ENCODE measurements at places on chromosomes 4 and X.

DNA sequence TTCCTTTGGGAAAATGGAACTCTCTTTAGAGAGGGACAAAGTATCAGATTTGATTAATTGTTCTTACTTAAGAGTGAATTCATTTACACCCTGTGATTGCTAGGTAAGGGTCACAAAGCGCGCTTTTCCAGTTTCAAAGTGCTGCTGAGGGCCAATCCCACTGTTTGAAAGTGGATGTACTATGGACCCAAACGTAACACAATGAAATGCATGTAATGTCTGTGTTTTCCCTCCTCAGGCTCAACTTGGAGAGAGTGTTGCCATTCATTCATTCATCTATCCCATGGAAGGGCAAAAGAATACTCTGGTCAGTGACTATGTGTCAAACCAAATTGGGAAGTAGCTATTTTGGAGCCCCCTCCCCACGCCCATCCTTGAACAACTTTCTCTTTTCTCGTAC, 16.1 kb downstream of the IGSF1 start:
- DNase-seq: no peak

GRCh38 chr4:147194114-147194513, 248.4 kb upstream of the TTC29 start:
- DNase-seq: no peak

DNA sequence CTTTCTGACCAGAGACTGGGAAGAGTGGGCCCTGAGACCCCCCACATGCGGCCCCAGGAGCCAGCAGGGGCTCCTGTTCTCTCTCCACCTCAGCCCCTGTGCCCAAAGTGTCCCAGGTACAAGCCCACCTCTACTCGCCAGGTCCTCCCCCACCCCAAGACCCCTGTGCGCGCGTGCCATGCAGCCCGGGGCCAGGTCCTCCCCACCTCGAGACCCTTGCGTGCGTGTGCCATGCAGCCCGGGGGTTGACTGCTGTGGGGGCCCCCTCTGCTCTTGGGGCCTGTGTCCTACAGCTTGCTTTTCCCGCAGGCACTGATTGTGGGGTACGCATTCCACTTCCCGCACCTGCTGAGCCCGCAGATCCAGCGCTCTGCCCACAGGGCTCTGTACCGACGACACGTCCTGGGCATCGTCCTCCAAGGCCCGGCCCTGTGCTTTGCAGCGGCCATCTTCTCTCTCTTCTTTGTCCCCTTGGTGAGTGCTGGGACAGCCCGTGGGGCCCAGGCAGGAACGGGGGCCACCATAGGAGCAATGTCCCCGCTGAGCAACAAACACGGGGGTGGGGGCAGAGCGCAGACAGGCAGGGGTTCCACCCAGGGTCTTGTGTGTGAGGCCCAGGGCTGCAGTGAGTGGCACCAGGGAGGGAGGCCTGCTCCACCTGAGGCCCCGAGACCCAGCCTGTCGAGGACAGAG, 20.3 kb downstream of the DGKQ start:
- no peak for DNase-seq

DNA sequence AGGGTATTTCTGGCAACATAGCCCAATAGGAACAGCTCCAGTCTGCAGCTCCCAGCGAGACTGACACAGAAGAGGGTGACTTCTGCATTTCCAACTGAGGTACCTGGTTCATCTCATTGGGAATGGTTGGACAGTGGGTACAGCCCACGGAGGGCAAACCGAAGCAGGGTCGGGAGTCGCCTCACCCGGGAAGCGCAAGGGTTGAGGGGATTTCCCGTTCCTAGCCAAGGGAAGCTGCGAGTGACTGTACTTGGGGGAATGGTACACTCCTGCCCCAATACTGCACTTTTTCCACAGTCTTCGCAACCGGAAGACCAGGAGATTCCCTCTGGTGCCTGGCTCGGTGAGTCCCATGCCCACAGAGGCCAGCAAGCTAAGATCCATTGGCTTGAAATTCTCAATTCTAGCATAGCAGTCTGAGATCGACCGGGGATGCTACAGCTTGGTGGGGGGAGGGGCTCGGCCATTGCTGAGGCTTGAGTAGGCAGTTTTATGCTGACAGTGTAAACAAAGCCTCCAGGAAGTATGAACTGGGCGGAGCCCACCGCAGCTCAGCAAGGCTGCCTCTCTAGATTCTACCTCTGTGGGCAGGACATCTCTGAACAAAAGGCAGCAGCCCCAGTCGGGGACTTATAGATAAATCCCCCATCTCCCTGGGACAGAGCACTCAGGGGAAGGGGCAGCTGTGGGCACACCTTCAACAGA, 14.0 kb upstream of the ADAD1 start:
- DNase-seq: no peak

DNA sequence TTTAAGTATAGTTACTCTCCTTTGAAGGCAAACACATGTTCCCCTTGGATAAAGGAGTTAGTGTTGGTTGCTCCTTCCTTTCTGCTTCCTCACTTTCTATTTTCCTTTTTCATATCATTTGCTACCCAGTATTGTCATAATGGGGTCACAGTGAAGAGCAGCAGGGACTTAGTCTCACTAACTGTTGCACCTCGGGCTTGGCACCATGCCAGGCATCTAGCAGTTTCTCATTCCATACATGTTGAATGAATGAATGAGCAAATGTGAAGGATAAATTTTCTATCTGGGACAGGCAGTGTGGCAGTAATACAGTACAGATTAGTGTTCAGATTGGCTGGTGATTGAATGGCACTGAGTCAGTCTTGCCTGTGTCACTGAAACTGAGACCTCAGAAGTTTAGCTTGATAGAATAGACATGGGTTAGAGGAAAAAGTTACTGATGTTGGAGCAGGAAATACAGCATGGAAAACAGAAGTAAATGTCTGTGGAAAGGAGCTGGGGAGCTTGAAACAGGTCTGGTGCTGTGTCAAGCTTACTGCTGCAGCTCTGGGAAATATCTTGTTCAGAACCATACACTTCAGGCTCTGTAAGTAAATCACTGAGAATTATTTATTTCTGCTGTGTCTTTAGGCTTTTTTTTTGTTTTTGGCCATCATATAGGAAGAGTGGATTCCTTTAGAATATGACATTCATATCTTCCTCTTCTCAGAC, 55.8 kb upstream of the PITX2 start:
- no peak for DNase-seq

GRCh38 chrX:120739300-120739699, 109.4 kb upstream of the C1GALT1C1 start:
- no peak for DNase-seq

- no peak for DNase-seq
Measured at GRCh38 chrX:13911586-13911985, 94.7 kb upstream of the GPM6B start.

- no peak for DNase-seq
Measured at GRCh38 chr4:147201016-147201415, 255.4 kb upstream of the TTC29 start.

All from CD4-positive, CD25-positive, alpha-beta regulatory T cell (primary cell).